Right renal pelvis (tissue), 4 donors: ENCODE measurements at places on chromosomes 12 and 14. TPM values are rescaled to one million over a fixed set of nuclear protein-coding genes. Genes with fewer than 3 reads are reported as not detected.

Gene PPFIA2
- 4.5 TPM for polyA plus RNA-seq

Gene RARG
- 41.5 TPM for polyA plus RNA-seq

Gene ATL1
- polyA plus RNA-seq = 7.1 TPM

Gene RHOJ
- 22.1 TPM for polyA plus RNA-seq

Gene LUM
- polyA plus RNA-seq = 135 TPM

Gene MEG3
- polyA plus RNA-seq = 87.1 TPM

DNA sequence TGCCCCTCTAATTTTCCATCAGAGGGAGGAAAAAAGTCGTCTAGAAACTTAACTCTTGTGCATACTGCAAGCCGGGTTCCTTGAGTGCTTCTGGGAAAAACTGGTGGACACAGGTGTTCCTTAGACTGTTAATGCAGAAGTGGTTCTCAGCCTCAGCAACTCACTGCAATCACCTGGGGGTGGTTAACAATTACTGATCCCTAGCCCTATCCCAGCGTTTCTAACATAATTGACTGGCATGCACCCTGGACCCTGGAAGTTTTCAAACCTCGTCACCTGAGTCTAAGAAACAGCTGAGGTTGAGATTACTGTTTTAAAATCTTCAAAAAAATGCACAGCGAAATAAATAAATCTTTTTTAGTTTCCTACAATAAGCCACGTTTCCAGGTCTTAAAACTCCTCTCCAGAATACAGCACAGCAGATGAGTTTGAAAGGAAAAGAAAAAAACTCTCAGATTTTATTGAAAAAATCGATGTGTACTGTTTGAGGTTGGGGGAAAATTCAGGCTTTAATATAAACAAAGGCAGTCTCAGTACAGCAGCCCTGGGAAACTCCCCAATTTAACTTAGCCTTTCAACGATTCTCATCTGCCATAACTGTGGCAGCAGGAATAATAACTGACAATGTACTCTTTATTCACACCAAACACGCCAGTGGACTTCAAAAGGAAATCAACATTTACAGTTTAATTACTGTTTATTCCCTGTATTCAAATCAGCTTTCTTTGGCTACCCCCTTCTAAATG, 45.4 kb downstream of the PHLDA1 start:
- no peak for DNase-seq

GRCh38 chr14:96592591-96593386, 90.6 kb downstream of the PAPOLA start:
- no peak for DNase-seq

DNA sequence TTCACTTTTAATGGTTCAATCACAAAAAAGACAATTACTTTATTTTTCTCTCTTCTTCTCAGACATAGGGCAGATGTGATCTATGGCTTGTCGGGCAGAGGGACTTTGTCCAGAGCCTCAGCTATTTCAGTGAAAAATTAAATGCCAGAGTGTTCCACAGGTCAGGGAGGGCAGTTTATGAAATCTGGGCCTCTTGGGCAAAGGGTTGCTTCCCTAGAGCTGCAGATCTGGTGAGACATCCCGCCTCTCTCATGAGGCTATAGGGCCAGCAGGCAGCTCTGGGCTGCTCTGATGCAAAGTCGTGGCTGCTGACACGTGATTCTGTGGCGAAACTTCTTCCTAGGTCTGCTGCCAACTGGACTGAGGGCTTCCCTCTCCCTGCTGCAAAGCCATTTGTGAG, 6.0 kb downstream of the CLMN start:
- no peak for DNase-seq

DNA sequence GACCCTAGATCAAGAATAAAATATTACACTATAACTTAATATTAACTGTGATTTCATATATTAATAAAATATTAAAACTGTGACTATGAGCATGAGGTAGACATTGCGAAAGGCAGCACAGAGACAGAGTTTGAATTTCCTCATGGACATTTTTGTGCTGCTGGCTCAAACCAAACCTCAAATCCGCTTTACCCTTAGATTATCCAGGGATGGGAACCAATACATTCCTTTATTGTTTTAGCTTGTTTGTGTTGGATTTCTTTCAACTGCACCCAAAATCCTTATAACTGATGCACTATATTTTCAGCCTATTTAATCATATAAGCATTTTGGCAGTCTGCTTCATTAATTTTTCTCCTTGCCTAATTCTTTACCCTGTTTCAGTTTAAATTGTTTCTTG, 436.7 kb downstream of the ATP23 start:
- no peak for DNase-seq

DNA sequence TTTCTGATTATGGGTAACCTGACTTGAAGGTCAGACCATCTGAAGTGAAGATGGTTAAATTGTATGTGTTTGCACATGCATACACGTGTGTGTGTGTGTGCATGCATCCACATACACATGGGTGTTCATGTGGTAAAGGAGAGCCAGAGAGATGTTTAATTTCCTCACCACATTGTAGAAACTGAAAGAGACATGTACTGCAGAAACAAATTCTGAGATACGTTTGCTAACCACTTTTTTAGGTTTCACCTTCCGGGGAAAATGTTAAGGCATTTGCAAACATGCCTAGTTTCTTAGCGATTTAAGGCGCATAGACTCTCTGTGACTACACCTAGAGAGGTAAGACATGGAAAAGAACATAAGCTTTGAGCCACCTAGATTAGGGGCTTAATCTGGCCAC, 362.9 kb downstream of the RAD51B start:
- no peak for DNase-seq

- DNase-seq = no peak
These were observed 2.6 kb upstream of the C14orf180 start for GRCh38 chr14:104576970-104577332.

DNA sequence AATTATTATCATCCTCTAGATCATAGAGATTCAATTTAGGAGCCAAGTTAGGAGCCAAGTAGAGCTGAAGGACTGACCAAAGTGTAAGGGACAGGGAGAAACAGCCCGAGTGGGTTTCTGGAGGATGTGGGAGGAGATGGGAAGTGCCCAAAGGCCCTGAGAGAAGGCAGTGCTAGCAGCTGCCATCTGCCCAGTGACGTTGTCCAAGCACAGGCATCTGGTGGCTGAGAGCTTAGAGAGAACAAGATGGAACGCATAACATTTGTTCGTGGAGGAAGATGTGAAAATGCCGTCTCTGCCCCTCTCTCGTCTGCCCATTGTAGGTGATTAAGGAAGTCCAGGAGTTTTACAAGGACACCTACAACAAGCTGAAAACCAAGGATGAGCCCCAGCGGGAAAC, 34.7 kb downstream of the CD9 start:
- no peak for DNase-seq

GRCh38 chr12:13799574-13799973, 181.8 kb downstream of the GRIN2B start:
- DNase-seq = no peak

DNA sequence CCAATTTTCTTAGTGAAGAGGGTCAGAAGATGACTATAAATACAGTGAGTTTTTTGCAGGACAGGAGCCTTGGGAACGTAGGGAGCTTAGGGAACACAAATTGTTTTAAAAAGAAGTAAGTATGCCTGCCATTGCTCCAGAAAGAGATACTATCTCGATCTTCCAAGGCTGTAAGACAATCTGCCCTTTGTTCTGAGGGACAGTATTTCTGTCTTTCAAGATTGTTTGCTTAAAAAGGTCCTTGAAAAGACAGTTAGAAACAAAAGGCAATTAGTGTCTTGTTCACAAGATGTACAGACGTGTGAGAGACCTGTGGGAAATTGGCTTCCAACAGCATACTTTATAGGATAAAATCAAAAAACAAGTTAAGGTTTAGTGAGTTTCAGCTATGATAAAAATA, 321.2 kb upstream of the FAR2 start:
- DNase-seq = no peak

- DNase-seq = no peak
These were observed 26.7 kb downstream of the SERPINA1 start for GRCh38 chr14:94361682-94362081.

DNA sequence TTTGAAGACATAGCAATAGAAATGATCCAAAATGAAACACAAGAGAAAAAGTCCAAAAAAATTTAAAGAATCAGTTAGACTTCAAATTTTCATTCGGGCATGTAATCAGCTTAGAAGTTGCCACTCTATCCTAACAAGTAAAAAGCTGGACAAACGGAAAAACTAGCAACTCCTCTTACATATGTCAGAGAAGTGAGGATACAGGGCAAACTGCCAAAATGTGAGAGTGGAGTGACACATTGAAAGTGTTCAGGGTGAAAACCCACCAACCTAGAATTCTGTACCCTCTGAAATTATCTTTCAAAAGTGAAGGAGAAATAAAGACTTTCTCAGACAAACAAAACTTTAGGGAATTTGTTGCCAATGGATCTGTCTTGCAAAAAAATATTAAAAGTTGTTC, 42.0 kb upstream of the CHPT1 start:
- DNase-seq = no peak

DNA sequence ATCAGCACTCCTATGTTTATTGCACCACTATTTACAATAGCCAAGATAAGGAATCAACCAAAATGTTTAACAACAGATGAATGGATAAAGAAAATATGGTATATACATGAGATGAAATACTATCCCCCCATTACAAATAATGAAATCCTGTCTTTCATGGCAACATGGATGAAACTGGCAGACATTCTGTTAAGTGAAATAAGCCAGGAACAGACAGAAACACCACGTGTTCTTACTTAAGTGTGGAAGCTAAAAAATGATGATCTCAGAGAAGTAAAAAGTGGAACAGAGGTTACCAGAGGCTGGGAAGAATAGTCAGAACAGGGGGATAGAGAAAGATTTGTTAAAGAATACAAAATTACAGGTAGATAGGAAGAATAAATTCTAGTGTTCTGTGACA, 113.7 kb upstream of the MDM1 start:
- DNase-seq = no peak

- DNase-seq = no peak
These were observed 22.1 kb downstream of the SLC6A13 start for GRCh38 chr12:240566-240965.

GRCh38 chr12:115830633-115831032, 446.9 kb downstream of the MED13L start:
- DNase-seq = no peak

- DNase-seq = no peak
These were observed 40.9 kb upstream of the GSG1 start for GRCh38 chr12:13144266-13144828.

DNA sequence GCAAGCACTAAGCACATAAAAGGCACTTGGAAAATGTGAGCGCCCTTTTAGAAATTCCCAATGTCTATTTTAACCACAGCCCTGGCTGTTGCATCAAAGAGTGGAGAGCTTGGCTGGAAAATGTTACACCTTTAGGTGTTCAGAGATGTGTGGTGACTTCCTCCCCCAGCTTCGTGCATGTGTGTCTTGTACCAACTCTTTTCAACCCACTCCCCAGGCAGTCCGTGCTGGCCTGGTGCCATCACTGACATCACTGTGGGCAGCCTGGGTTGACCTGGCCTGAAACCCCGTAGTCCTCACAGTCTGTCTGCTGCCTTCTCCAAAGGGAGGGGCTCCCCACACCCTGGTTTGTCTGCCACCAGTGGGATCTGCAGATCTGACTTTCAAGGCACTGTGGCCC, 101.8 kb downstream of the SCARB1 start:
- no peak for DNase-seq

GRCh38 chr12:121033625-121034349, 5.3 kb downstream of the OASL start:
- no peak for DNase-seq

GRCh38 chr12:88960213-88960878, 380.1 kb upstream of the KITLG start:
- DNase-seq = no peak

- no peak for DNase-seq
These were observed 117.5 kb upstream of the PARP11 start for GRCh38 chr12:3990501-3991280.
